ENCODE measurements at places on chromosomes 7 and 10. TPM values are rescaled to one million over a fixed set of nuclear protein-coding genes. Genes with fewer than 3 reads are reported as not detected.

AKR1C3 gene
- 6.9 TPM for total RNA-seq

HOXA13 gene
- not detected for total RNA-seq

SCIN gene
- 0.80 TPM for total RNA-seq

RUFY2 gene
- total RNA-seq = 9.3 TPM

DNA sequence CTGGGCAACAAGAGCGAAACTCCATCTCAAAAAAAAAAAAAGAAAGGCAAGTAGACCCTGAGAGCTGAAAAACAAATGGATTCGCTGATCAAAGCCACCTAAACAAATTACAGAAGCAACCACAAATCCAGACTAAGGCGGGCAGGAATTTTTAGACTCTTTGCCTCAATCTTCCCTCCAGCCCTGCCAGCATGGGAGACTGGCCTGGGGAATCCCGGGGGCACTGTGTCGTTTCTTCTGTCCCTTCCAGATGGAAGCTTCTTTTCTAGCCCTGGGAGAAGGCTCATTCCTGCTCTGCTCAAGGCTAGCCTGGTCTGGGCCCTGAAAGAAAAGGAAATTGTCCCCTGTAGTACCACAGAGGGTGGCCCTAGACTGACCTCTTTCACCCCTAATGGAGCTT, 15.6 kb upstream of the SERPINE1 start:
- no peak for DNase-seq

DNA sequence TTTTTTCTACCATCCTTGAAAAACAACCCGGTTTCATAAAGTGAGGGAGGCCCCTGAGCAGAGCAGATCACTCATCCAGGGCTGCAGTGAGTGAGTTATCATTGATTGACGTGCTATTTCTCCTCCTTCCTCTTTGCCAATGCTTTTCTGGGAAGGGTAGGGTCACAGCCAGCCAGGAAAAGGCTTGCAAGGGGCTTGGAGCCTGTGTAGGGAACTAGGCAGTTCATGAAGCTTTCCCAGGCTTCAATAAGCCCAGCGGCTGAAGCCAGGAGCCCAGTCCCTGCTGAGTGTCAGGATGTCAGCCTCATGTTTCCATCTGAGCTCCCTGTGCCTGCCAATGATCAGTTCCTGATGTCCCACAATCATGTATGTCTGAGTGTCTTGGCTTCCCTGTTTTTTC, 584.7 kb downstream of the GALNT17 start:
- no peak for DNase-seq

GRCh38 chr10:47114680-47115186, 185.3 kb upstream of the GDF10 start:
- no peak for DNase-seq

- DNase-seq = no peak
These were observed 85.9 kb downstream of the FRMD4A start for GRCh38 chr10:14244801-14245211.

- no peak for DNase-seq
These were observed 51.5 kb upstream of the GRM3 start for GRCh38 chr7:86592185-86592584.

DNA sequence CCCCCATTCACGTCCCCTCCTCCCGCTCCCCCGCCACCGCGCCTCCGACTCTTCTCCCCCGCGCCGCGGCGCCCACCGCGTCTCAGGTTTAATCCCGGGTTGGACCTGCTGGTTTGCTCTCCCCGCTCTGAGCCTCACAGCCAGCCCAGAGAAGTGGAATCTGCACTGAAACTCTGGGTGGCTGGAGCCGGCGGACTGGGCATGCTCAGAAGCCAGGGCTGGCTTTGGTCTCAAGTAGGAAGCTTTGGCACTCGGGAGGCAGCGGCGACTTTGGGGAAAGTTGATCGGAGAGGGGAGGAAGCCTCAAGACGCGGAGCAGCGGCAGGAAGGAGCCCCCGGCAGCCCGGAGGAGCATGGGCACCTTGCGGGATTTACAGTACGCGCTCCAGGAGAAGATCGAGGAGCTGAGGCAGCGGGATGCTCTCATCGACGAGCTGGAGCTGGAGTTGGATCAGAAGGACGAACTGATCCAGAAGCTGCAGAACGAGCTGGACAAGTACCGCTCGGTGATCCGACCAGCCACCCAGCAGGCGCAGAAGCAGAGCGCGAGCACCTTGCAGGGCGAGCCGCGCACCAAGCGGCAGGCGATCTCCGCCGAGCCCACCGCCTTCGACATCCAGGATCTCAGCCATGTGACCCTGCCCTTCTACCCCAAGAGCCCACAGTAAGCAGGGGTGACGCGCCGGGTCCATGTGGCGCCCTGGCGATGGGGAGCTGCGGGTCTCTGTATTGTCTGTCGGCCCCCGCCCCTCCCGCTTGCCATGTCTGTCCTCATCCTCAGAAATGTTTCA, at the start of gene PRKG1:
TSS of gene PRKG1 (plus strand) at position 250 of the 791 bp plus-strand sequence.
- peak; percentile 86 for DNase-seq
